ENCODE measurements at places on chromosomes 11 and 22. TPM values are rescaled to one million over a fixed set of nuclear protein-coding genes. Genes with fewer than 3 reads are reported as not detected.

DNA sequence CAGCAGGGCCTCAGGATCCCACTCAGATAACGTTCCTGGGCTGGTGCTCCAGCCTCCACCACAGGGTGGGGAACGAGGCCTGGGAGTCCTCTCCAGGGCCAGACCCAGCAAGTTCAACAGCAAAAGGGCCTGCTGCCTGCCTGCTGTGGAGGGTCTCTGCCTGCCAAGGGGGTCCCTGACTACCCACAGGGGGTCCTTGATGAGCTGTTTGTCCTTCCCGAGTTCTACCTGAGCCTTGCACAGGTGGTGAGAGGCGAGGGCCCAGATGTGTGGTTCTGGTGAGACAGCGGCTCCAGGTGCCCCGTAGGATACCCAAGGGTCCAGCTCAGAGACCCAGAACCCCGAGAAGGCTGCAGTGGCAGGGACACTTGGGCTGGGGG, 4.4 kb downstream of the DUSP8 start:
- DNase-seq: no peak

GRCh38 chr22:26558248-26558895, 31.6 kb downstream of the TPST2 start:
- no peak for DNase-seq

DNA sequence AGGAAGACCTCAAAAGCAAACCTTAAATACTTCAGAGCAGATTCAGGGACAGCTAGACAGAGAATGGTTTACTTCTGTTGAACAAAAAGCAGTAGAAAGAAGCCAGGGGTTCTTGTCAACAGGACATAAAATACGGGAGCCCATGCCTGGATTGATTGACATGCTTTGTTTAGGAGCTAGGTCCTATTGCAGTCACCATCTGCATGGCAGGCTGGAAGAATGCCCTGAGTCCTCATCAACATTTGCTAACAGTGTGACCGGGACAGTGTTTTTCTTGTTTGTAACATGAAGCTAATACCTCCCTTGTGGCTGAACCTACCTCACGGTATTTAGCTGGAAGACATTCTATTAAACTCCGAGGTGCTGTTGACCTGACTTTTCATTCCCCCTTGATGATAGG, 225.4 kb downstream of the NTM start:
- DNase-seq: no peak

DNA sequence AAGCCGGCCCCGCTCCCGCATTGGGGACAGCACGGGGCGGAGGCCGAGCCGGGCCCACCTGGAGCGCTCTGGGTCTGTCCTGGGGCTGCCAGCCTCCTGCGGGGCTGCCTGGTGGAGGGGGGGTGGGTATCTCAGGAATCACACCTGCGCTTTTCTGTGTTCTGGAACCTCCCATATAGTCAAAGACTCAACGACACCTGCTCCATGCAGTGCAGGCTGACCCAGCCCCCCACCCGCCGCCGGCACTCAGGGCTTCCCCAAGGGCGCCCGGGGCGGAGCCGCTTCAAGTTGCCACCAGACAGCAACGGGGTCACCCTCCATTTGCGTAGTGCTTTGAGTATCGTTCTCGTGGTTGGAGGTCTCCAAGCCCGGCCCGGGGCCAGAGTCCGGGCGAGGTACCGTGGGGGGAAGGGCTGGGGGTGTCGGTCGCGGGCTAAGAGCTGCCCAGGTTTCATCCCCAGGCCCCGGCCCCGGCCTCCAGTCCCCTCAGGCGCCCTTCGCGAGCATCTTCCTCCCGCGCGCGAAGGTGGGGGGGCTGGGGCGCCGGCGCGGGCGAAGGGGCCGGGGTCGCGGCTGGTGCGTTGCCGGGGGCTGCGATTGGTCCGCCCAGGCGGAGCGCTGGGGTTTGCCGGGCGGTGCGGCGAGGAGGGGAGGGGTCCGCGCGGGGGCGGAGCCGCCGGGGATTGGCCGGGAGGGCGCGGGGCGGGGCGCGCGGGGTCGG, 6.6 kb downstream of the TSPAN4 start:
- DNase-seq: no peak

GGTLC3 gene
- total RNA-seq: not detected

DNA sequence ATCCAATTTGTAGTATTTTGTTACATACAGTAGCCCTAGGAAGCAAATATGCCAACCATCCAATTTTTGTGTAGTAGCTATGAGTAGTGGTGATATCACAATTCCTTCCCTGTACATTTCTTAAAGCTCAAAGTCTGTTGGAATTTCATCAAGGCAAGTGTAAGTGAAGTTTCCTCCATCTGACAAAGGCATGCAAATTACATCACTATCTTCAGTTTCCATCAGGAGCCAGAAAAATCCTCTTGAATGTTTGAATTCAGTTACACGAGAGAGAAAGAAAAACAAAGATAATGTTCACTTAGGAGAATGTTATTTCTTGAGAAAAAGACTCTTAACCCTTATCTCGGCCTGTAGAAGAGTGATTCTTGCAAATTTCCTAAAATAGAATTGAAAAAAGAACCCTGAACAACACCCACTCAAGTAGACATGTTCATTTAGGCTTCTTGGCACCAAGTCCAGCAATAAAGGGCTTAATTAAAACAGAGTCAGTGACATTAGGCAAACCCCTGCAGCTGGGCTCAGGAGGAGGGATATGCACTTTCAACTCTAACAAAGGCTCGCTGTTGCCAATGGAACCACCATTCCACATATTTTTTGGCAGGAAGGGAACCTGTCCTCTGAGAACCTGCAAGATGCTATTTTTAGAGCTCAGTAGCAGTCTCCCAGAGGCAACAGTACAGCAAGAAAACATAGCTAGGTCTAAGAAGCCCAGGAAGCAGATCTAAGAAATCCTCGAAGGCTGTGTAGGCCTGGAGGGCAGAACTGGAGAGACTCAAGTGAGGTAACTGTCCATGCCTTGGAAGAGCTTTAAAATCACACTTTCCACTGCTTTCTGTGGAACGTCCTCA, 144.6 kb downstream of the CCDC81 start:
- peak; percentile 26 for DNase-seq

GRCh38 chr22:40147388-40148176, 30.1 kb upstream of the TNRC6B start:
- no peak for DNase-seq

DRICH1 gene
- total RNA-seq: 1.4 TPM

- no peak for DNase-seq
Measured at GRCh38 chr22:45975164-45976161, 1.5 kb downstream of the WNT7B start.

GRCh38 chr11:65121447-65121864, 478 bp downstream of the FAU start:
- no peak for DNase-seq

DNA sequence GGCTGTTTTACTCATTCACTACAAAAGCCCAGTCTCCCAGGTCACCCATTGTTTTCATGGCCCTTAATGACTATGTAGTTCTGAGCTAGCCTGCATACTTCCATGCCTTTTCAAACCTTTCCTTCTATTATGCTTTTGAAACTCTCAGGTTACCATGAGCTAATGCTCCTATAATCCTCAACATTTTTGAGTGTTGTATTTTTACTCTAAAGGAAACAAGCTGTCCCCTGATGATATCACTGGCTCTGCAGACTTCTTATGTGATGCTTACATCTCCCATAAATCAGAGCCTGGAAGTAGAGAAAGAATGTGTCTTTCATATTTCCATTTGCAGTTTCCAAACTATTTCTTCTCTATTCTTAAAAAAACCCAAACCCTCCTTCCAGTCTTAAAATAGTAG, 159.0 kb upstream of the RAG2 start:
- DNase-seq: no peak

DNA sequence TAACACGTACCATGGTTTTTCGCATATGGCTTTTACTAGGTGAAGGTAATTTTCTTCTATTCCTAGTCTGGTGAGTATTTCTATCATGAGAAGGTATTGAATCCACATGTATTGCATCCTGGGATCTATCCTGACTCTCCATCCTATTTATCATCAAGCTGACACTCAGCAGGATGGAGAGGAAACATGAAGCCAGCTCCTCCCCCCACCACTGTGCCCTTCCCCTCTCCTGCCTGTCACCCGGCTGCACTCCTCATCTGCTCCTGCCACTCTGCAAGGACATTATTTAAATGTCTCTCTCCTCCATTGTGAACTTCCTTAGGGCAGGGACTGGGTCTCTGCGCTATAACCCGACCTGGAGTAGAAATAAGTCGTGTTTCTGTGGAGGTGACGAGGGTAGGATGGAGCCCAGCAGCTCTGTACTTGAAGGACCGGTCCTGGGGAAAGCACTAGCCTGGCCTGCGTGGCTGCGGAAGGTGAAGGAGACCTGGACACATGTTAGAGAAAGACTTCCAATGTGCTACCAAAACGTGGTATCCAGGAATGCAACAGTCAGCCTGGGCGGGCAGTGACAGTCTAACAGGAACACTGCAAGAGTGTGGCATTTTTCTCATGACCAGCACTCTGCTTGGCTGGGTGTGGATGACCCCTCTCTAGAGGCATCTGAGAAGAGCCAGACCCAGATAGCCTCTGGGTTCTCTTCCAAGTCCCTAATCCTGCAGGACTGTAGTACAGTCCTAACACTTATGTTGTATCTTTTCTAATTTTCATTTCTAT, 111.2 kb downstream of the MICAL3 start:
- DNase-seq: no peak

SLC5A4 gene
- total RNA-seq: not detected

MYOD1 gene
- not detected for total RNA-seq

SNU13 gene
- total RNA-seq: 101 TPM

DNA sequence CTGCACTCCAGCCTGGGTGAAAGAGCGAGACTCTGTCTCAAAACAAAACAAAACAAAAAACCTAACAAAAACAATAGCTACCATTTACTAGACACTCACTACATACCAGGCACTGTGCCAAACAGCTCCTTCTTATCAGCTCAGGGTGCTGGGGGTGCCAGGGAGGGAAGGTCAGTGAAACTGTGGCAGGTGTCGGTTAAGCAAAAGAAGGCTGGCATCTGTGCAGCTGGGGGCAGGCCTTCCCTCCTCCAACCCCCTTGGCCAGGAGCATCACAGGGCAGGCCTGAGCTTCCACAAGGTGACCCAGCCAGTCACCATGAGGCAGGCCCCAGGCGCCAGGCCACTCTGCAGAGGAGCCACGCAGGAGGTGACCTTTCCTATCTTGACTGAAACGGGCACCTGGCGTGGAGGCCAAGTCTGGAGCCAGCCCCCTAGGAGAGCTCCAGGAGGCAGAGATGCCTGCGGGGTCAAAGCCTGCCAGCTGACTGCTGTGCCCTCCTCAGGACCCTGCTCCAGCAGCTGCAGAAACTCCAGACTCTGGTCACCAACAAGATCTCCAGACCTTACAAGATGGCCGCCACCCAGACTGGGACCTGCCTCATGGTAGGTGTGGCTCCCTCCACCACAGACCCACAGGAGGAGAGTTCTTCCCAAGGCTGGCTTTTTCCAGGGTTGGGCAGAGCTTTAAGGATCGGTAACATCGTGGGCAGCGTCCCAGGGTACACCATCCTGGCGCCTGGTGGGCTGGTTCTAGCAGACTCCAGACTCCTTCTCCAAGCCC, 31.3 kb upstream of the DGKZ start:
- DNase-seq: no peak

DNA sequence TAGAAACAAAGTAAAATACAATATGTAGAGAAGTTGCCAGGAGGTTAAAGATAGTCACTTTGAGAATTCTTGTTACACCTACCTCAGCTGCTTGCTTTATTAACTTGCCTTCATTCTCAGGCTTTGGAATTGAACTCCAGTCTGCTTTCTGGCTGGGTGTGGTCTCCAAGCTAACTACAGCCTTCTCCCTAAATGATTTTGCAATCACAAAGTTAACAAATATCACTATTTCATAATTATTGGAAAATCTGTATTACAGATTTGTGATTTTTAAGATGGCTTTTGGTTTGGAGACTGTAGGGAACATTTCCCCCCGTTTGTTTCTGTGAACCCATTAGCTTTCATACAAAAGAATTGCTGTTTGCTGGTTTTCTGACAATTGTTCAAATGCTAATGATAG, 2.2 kb downstream of the PLAAT5 start:
- no peak for DNase-seq

DNA sequence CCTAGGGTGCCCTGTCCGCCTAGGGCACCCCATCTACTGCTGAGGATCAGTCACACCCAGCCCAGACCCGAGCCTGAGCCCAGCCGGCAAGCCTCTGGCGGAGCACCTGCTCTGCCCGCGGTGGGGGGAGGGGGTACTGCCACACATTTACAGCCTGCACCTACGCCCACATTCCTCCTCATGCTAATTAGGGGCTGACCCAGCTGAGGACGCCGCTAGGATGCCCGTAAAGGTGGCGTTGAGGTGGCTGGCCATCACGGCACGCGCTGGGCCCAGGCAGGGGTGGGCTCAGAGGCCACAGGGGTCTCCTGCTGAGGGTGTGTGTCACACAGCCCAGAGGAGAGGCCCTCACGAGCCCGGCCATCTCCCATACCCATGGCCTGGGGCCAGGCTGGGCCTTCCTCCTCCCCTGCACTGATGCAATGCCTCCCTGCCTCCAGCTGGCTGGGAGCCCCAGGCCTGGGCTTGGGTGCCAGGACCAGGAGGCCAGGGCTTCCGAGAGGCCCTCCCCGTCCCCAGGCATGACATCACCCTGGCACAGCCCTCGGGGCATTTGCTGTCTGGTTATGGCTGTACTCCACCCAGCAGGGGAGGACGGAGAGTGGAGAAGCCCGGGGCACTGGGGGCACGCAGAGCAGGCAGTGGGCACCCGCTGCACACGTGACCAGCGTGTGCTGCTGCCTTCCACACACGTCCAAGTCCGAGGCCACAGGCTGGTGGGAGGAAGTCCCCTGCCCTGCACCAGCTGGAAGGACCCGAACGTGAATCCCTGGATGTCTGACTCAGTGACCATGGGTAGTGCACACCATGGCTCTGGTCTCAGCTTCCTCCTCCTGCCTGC, 12.7 kb downstream of the DUSP8 start:
- DNase-seq: peak; percentile 89

GCAT gene
- total RNA-seq: 13.1 TPM

KRTAP5-11 gene
- total RNA-seq: not detected

RAC2 gene
- total RNA-seq: 2.5 TPM

SYT7 gene
- 5.3 TPM for total RNA-seq

DNA sequence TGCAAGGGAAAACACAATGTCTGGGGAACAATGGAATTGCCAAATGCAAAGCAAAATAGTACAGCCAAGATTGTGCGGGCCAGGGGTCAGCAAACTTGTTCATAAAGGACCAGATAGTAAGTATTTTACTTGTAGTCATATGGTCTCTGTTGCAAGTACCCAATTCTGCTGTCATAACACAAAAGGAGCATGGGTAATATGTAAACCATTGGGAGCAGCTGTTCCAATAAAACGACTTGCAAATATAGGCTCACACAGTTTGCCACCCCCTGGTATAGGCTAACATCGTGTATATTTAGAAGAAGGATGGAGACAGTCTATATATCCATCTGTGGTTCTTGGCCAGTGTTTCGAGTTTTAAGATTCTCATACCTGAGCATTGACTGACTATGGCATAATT, 15.6 kb downstream of the SDHAF2 start:
- no peak for DNase-seq

DEFB131B gene
- total RNA-seq: not detected

GRCh38 chr11:107953446-107953845, 25.2 kb downstream of the RAB39A start:
- DNase-seq: no peak

- no peak for DNase-seq
Measured at GRCh38 chr22:45218976-45219375, 21.7 kb downstream of the KIAA0930 start.

NNMT gene
- 147 TPM for total RNA-seq

- no peak for DNase-seq
Measured at GRCh38 chr11:77455740-77456139, 18.2 kb downstream of the PAK1 start.

- DNase-seq: peak; percentile 86
Measured at GRCh38 chr11:130478204-130478701, 29.8 kb downstream of the ADAMTS15 start.

KRTAP5-2 gene
- not detected for total RNA-seq

Measured in uterus (tissue), 4 donors.